ENCODE measurements at places on chromosomes 6 and 20.

- no peak for DNase-seq
Measured at GRCh38 chr6:119395192-119395591, 45.6 kb upstream of the MAN1A1 start.

- no peak for DNase-seq
Measured at GRCh38 chr6:144468709-144469108, 183.6 kb downstream of the UTRN start.

DNA sequence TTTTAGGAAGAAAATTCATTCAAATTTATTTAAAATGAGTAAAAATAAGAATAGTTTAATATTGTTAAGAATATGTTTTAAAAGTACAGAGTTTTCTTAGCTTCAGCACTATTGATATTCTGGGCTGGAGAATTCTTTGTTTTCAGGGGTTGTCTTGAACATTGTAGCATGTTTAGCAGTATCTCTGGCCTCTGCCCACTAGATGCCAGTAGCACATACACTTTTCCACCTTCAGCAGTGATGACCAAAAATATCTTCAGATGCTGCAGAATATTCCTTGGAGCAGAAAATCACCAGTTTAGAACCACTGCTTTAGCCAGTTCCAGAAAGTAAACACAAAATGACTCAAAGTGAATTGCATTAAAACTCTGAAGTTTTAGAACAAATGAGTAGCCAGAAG, 19.4 kb upstream of the SDHAF4 start:
- DNase-seq, result no peak

- DNase-seq, result no peak
Measured at GRCh38 chr6:140434761-140435160, 1060.3 kb upstream of the CITED2 start.

- no peak for DNase-seq
Measured at GRCh38 chr20:571754-572441, 28.3 kb upstream of the CSNK2A1 start.

Measured in stimulated activated CD8-positive, alpha-beta memory T cell treated with anti-CD3 and anti-CD28 coated beads, Interleukin-15, amount 100 ng/mL, for 4 hours (primary cell).